ENCODE measurements at places on chromosomes 3 and 15.

GRCh38 chr3:154758109-154758868, 321.8 kb upstream of the MME start:
- DNase-seq = no peak

DNA sequence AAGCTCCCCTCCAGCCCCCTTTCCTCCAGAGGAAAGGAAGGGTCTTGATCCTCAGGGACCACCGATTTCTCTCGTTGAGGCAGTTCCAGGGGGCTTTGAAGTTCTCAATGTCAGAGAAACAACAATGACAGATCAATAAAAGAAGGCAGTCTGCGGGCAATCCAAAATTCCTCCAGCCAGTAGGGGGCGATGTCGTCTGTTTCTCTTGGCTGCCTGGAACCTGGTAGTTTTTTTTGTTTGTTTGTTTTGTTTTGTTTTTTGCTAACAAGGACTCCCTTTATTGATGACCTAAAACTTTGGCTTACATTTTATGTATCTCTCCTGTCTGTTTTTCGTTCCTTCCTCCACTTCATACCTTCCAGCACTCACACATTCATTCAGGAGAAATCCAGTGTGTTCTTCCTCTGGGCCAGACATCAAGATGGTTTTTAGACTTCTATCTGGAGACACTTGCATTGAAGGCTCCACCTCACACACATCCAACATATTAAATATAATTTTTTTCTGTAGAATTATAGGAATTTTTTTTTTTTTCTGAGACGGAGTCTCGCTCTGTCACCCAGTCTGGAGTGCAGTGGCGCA, 276.6 kb downstream of the RPLP1 start:
- DNase-seq = peak; percentile 58

DNA sequence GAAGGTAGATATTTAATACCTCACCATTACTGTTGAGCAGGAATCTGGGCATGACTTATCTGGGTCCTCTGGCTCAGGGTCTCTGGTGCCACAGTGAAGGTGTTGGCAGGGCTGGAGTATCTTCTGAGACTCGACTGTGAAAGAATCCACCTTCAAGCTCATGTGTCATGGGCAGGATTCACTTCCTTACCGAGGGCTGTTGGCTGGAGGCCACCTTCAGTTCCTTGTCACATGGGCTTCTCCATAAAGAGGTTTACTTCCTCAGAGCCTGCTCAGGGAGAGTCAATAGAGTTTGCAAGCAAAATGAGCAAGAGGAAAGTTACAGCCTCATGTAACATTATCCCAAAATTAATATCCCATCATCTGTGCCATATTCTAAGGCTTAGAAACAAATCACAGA, 459.5 kb downstream of the NR2F2 start:
- no peak for DNase-seq

- no peak for DNase-seq
These were observed 2.9 kb downstream of the GHRL start for GRCh38 chr3:10289787-10290355.

DNA sequence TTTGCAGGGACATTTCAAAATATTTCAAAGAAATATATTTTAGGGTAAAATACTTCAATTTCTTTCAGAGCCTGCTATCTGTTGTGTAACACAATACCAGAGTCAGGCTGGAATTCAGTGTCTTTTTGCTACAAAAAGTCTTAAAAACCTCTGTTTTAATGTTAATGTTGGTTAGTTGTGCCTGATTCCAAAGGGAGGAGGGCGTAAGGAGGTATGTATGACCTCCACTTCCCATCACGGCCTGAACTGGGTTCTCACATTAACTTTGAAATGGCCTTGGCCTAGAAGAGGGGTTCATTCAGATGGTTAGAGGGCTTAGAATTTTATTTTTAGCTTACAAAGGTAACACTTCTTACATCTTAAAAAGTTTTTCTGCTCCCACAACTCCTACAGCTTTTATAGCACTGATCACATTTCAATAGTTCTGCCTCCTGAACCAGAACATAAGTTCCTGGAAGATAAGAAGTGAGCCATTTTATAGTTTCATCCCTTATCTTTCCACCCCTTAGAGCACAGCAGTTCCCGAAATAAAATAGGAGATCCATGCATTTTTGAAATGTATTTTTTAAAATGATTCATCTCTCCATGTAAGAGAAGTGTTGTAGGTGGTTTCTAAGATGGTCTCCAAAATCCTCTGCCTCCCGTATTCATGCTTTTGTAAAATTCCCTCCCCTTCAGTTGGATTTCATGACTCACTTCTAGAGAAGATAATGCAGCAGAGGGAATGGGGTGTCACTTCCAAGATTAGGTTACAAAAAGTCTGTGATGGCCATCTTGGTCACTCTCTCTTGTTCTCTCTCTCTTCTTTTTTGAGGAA, 543.1 kb upstream of the NECTIN3 start:
- no peak for DNase-seq

GRCh38 chr15:39622660-39623516, 42.0 kb downstream of the THBS1 start:
- DNase-seq = no peak

- DNase-seq = no peak
These were observed 27.9 kb upstream of the ACKR4 start for GRCh38 chr3:132569153-132569552.

- DNase-seq = no peak
These were observed 101.9 kb downstream of the SERPINI1 start for GRCh38 chr3:167837466-167837865.

- DNase-seq = no peak
These were observed 1.3 kb upstream of the UNC13C start for GRCh38 chr15:53976844-53977392.

DNA sequence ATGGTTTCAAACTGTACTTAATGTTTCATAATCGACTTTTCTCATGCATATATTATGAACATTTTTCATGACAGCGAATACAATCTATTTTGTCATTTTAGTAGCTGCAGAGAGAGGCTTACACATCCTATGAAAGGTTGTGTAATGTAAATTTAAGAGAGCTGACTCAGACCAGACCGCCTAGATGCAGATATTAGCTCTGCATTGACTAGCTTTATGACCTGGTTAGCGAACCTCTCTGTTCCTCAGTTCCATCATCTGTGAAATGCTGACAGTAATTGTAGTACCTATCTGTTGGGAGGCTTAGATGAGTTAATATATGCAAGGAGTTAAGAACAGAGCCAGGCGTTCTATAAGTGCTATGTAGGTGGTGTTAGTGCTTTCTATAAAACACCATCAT, 116.2 kb upstream of the RASGRP1 start:
- no peak for DNase-seq

GRCh38 chr3:194240766-194241165, 104.8 kb downstream of the HES1 start:
- DNase-seq = no peak

GRCh38 chr15:98667521-98668179, 19.3 kb downstream of the IGF1R start:
- no peak for DNase-seq

- DNase-seq = no peak
These were observed 113.7 kb upstream of the RBMS3 start for GRCh38 chr3:29167180-29167579.

GRCh38 chr3:46742992-46743585, 25.4 kb upstream of the PRSS50 start:
- DNase-seq = no peak

- DNase-seq = no peak
These were observed 39.6 kb downstream of the TRIM69 start for GRCh38 chr15:44775953-44776352.

DNA sequence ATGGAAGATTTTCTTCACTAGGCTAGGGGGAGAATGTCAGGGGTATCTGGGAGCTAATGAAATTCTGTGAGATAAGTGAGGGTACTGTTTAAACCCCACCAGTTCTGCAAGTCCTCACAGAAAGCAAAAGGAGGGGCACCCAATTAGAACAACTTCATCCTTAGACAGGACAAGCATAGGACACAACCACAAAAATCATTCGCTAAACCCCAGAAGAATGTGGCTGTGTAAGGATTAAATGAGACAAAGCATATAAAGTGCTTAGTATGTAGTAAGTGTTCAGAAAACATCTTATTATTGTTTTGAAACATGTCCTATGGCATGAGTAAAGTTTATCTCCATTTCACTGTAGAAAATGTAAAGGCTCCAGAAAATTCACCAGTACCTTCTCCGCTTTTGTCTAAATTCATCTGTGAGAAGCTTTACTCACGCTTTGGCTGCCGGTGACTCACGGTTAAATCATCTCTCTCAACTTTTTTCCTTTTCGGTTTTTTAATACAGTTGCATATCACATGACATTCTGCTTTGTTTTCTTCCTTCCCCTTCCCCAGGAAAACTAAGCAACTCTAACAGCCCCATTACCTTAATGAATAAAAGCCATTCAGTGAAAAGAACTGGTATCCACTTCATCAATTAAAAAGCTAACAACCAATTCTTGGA, 1.7 kb downstream of the CLRN1 start:
- DNase-seq = no peak

DNA sequence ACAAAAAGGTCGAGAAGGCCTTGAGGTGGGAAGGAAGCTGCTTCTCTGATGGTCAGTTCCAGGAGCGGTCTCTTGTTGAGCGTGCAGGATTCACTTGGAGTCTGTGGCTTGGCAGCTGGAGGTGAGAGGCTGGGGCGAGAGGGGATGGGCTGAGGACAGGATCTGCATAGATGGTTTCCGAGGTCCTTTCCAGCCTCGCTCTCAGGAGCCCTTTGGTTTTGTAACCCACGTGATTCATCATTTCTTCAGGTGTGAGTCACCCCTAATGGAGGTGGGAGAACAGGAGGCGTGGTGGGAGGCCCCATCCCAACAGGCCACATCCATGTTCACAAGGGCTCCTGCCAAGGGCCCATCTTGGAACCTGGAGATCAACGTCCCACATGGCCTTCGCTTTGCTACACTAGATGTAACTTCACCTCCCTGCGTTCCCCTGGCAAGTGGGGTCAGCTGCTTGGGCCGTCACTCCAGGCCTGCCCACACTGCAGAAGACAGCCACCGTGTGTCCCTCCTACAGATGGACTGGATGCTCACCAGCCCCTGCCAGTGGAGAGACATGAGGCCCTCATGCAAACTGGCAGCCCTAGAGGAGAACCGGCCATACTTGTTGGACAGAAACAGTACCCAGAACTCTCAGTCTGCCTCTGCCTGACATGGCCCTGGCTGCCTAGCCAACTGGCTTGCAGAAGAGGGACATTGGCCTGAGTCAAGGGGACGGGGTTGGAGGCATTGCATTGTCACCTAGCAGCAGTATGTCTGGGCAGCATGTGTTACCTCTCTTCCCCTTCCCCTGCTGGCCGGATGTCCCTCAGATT, 1.6 kb upstream of the PCSK6 start:
- DNase-seq = no peak

GRCh38 chr3:146156095-146156494, 4.9 kb downstream of the PLOD2 start:
- DNase-seq = no peak

DNA sequence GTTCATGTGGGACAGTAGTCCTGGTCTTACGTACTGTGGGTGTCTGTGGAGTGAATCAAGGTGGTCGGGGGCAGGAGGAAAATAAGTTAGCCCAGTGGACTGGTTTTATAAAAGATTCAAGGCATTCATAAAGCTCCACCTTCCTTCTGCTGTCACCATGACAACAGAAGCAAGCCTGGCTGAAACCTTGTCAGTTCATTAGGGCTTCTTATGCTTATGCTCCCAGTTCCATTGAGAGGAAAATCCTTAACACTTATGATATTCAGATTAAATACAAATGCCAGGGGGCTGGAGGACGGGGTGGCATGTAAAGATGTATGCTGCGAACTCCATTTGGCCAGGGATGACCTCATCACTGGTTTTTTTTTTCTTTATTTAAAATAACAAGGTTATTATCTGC, 283.1 kb upstream of the ATP10A start:
- DNase-seq = no peak

DNA sequence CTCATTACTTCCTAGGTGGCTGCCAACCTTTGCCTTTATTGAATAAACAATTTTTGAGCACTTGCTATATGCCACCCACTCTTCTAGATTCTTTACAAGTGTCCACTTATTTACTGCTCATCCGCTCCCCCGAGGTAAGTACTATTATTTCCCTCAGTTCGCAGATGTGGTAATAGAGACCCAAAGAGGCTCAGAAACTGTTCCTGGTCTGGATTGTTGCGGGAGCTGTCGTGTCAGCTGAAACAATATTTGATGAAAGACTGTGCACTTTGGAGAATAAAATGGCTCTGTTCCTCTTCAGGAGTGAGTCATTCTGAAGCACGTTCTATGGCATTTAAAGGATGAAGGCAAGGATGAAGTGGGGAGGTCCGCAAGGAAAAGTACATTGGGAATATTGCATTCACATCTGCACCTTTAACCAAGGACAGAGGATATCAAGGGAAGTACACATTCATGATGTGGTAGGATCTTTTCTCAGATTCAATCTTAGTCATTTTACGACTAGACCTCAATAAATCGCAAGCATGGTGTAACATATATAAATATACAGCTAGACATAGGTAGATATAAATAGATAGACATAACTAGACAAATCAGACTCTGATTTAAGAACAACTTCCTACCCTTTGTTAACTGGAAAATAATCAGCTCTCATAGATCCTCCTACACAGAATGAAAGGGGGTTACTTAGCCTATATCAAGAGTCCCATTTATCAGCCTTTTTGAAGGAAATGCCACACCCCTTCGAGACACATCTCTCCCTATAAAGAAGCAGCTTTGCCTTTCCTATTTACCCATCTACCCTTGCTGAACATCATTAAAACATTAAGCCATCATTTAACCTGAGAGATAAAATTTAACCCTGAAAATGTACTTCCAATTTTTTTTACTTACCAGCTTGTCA, 70.3 kb downstream of the RORA start:
- DNase-seq = no peak

DNA sequence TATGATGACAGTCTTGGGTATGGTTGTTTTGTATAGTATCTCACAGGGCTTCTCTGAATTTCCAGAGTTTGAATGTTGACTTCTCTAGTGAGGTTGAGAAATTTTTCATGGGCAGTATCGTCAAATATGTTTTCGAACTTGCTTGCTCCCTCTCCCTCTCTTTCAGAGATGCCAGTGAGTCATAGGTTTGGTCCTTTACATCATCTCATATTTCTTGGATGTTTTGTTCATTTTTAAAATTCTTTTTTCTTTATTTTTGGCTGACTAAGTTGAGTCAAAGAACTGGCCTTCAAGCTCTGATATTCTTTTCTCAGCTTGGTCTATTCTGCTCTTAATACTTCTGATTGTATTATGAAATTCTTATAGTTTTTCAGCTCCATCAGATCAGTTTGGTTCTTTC, 282.3 kb upstream of the NECTIN3 start:
- no peak for DNase-seq

GRCh38 chr3:69888040-69888942, 111.2 kb upstream of the SAMMSON start:
- DNase-seq = no peak

DNA sequence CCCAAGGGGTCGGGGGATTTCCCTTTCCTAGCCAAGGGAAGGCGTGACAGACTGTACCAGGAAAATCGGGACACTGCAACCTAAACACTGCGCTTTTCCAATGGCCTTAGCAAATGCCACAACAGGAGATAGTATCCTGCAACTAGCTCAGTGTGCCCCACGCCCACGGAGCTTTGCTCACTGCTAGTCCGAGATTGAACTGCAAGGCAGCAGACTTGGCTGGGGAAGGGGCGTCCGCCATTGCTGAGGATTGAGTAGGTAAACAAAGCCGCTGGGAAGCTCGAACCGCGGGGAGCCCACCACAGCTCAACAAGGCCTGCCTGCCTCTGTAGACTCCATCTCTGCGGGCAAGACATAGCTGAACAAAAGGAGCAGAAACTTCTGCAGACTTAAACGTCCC, 72.3 kb upstream of the THRB start:
- DNase-seq = no peak

All from T-helper 17 cell (primary cell).